ENCODE measurements at places on chromosomes 6 and 20.

DNA sequence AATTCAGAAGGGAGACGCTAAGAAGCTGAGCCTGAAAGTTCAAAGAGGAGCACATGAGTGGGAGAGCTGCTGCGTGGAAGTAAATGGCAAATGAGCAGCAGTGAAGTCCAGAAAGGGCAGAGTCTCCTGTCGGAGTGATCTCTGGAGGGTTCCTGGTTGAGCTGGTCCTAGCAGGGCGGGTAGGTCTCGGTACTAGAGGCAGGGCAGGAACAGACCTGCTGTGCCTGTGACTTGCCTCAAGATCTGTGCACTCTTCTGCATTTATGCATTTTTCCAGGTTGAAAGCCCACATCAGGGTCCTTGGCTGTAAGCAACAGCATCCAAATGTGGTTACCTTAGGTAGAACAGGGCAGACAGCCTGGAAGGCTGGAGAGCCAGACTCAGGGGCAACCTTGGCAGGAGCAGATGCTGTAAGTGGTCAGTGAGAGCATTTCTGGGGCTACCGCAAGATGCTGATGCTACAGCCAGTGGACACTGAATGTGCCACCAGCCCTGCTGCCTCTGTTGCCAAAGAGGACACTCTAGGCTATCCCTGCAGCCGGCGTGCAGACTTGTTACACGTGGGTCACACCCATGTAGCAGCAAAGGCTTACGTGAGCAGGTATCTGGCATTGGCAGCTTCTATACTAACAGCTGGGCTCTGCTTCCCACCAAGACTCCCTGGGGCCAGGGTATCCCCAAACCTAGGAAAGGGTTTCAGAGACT, 8.4 kb downstream of the DUSP22 start:
- no peak for DNase-seq

DNA sequence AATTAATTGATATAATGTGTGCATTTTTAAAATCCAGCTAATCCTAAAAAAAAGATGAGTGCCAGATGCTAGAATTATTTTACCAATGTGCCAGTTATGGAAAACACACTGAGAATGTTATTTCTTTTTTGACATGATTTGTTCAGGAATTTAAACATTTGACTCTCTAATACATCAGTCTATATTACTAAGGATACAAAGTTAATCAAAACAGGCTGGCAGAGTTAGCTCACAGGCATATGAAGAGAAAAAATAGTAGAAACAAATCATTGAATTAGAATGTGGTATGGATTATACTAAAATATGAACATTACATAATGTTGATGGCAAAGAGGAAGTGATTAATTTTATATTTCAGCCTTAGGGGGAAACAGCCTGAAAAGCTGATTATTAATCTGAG, 368.3 kb upstream of the GJE1 start:
- no peak for DNase-seq

DNA sequence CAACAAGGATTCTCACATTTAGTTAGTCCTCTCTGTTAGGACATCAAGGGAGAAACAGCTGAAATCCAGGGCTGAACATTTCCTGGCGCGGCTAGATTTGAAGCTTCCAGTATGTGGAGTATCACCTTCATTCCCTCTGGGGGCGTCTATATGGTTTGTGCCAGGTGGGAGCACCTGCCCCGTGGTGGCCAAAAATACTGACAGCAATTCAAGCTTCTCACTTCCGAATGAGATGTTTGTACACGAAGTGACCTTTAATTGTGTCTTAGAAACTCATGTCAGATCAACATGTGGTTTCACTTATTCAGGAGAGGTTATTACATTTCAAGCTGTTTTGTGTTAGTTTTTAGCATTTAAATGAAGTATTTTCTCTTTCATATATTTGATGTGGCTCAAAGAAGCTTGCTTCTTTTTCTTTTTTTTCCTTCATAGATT, 67.3 kb upstream of the ZNF217 start:
- peak; percentile 74 for DNase-seq

DNA sequence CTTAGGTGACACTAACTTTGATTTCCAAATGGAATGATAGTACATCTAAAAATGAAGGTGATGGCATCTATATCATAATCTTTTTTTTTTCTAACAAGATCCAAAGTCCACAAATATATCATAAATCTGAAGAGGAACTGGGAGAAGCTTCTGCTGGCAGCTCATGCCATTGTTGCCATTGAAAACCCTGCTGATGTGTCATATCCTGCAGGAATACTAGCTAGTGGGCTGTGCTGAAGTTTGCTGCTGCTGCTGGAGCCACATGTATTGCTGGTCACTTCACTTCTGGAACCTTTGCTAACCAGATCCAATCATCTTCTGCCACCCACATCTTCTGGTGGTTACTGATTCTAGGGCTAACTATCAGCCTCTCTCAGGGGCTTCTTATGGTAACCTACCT, 27.4 kb upstream of the KHDC1 start:
- no peak for DNase-seq

- no peak for DNase-seq
Measured at GRCh38 chr20:775679-776135, 7.4 kb upstream of the SLC52A3 start.

DNA sequence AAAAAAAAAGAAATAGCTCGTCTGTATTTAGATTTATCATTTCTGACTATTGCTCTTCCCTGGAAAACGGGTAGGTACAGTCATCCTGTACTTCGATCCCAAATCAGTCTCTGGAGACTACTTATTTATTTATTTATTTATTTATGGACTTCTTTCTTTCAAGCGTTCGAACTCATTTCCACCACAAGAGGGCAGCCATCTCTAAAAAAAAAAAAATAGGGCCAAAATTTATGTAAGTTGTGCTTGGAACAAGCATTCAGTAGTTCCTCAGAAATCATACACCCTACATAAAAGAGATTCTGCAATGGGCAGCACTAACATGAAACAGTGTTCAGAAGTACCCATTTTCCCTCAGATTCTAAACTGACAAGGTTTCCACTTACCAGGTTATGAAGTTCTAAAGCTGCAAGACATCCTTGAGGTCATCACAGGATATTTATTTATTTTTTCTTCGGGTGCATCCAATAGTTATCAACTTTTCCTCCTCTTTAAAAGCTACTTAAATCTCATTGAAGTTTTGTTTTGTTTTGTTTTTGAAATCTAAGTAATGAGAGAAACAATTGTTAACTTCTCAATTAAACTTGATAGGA, 1.9 kb upstream of the BMP2 start:
- peak; percentile 63 for DNase-seq

DNA sequence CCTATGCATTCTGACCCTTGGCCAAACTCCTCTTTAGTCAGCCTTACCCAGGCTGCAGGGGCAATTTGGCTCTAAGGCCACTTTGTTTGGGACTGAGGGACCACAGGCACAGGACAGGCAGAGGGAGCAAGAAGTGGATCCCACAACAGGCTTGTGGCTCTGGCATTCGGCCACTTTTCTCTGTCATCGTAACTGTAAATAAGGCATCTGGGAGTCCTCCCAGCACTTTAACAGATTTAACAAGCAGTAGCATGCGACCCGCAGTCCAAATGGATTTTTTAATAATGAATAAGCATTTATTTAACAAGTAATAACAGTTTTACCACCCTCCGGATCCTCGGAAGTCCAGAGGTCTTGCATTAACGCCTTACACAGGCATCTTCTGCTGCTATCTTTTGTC, 16.1 kb upstream of the CDH22 start:
- no peak for DNase-seq

DNA sequence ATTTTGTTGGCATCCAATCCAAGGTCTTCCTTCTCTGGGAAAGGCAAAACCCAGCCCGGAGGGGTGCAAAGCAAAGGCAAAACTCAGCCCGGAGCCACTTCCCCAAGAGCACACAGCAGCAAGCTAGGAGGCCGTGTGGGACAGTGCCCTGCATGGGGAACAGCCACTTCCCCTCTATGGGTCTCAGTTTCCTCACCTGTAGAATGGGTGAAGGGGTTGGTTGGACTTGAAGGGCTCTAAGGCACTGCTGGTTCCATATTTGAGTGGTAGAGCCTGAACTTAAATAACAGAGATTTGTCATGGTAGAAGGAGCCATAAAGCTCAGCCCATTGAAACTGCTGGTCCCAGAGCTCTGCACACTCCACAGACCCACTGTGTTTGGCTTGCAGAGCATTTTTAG, 51.3 kb upstream of the CCDC167 start:
- DNase-seq = no peak

- peak; percentile 80 for DNase-seq
Measured at GRCh38 chr20:35306931-35307517, 14.8 kb upstream of the FAM83C start.

DNA sequence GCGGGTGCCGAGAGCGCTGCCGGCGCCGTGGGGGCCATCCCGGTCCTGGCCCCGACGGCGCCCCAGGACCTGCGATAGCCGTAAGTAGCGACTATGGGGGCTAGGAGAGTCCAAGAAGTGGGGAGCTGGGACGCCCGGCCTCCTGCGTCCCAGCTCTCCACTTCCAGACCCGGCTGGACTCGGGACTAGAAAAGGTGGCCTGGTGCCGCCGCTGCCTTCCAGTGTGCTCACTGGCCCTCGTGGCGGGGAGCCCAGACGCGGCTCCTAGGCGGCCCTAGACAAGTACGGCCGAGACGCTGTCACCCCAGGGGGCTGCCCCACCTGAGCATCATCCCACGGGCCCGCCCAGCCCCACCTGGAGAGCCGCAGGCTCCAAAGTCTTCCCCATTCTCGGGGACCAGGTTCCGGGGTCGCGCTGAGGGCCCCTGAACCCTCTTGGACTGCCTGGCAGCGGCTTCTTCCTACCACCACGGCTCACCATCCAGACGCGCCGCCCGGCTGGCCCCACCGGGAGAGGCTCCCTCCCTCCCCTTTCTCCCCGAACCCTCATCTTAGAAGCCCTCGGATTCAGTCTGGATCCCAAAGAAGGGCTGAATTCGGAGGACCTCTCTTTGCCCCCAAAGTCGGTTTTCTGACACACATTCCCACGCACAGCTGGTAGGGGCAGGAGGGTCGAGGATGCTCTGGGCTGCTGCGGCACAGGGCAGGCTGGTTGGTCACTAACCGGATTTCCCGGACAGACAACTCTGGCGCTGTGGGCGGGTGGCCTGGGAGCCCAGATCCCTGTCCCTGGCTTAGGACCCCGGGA, 870 bp upstream of the MDFI start:
- no peak for DNase-seq

GRCh38 chr6:28839443-28840120, 84.2 kb downstream of the TRIM27 start:
- no peak for DNase-seq

- DNase-seq = no peak
Measured at GRCh38 chr6:8539453-8539852, 104.1 kb upstream of the SLC35B3 start.

DNA sequence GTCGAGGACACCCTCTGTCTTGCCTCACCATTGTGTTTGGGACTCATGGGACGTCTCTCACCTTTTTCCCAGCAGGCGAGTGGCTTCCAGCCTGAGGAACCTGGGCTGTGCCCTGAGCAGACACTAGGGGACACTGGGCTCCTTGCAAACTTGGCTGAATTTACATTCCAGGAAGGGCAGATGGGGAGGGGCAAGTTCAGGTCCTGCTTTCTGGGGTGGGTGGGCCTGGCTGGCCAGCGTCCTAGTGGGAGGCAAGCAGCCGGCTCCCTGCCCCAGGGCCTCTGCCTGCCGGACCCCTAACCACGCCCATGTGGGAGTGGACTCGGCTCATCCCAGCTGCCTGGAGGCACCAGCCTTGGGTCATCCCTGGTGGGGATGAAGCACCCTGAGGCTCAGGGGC, 48.2 kb upstream of the MLN start:
- peak; percentile 78 for DNase-seq

DNA sequence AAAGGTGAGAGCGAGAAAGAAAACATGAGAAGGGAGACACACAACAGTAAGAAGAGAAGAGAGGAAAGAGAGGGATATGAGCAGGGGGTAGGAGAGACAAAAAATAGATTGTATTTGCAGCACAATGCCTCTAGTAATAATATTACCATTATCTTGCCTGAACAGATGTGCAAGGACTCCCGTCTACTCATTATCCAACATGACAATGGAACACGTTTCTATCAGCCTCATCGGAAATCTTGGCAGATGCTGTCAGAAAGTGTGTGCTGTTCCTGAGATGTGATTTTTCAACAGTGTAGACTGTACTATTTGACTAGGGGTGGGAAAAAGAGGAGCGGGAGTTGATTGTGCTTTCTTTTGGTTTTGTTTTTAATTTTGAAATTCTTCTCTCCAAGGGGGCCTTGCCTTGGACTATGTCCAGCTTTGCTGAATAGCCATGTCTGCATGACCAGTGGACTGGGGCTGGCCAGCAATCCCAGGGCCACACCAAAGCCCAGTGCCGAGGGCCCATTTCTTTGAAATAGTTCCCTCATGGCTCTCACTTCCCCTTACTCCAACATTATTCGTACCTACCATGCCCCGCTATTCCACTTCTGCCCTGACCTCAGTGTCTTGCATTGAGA, 11.3 kb upstream of the TRAM2 start:
- DNase-seq = no peak

DNA sequence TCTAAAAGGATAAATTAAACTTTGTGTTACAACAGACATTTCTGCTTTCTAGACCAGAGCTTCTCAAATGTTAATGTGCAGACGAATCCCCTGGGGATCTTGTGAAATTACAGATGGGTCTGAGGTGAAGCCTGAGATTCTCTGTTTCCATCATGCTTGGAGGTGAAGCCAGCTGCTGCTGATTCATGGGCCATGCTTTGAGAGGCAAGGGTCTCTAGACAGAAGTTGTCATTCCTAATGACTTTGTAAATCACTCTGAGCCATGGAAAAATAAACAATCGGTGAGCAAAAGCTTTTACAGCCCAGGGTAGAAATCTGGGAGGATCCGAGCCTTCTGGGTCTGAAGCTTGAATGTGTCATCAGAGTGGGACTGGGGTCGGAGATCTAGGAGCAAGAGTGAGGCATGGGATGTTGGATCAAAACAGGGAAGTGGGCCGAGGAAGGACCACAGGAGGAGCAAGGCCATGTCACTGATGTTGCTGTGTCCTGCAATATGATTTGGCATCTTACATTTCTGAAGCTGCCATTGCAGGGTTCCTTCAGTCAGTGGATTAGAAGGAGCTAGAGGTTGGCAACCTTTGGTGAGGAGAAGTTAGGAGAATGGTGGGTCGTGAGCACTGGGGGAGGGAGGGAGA, 77.3 kb downstream of the TRMT11 start:
- DNase-seq = no peak
